ENCODE measurements at places on chromosomes 7 and 10.

GRCh38 chr10:113438652-113439051 lies 114.2 kb upstream of the HABP2 start:
- DNase-seq: no peak

GRCh38 chr7:8035647-8036518 lies 67.3 kb downstream of the GLCCI1 start:
- no peak for DNase-seq

- DNase-seq: no peak
Measured at GRCh38 chr10:133045556-133046389, 42.0 kb upstream of the ADGRA1 start.

DNA sequence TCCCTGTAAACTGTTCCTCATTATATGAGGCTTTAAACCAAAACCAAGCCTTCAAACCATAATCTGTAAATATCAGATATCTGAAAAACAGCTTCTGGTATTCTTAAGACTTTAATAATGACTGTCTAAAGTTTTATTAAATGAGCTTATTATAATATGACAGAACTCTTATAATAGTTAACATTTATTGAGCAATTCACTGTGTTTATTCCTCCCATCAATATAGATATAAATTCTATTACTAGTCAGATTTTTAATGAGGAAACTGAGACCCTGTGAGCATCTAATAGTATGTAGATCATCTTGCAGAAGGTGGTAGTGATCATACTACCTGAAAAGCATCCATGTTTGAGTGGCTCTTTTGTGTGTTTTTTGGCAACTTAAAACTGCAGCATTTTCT lies 45.1 kb downstream of the KIF11 start:
- no peak for DNase-seq

DNA sequence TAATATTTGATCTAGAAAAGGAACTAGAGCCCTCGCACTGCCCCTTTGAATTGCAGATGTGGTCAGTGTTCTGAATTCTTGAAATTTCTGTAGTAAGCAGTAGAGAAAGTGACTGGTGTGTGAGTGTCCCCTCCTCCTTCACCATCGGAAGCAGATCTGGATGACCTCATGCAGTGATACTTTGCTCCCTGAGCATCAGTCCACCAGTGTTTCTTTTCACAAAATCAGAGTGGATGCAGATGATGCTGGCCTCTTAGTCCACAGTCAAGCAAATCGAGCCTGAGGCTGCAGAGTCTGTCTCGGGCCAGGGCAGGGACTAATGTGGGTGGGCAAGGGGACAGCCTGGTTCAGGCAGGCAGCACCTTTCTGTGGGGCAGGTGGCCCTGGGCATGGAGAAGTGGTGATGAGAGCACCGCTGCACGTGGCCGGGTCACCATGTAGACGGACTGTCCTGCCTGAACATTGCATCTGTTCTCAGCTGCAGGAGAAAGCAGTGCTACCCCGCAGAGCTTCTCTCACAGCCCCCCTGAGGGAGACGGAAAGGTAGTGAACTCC lies 5.4 kb downstream of the INSIG1 start:
- DNase-seq: no peak

- DNase-seq: no peak
Measured at GRCh38 chr10:121290674-121291073, 307.6 kb downstream of the FGFR2 start.

All from mesothelial cell of epicardium (in vitro differentiated cells).